ENCODE measurements at places on chromosomes 16 and 17.
A peak's percentile ranks its signal among the peaks of the same experiment; 100 is the strongest.

- DNase-seq: no peak
Observed at GRCh38 chr16:85848986-85849385, 49.5 kb downstream of the COX4I1 start.

DNA sequence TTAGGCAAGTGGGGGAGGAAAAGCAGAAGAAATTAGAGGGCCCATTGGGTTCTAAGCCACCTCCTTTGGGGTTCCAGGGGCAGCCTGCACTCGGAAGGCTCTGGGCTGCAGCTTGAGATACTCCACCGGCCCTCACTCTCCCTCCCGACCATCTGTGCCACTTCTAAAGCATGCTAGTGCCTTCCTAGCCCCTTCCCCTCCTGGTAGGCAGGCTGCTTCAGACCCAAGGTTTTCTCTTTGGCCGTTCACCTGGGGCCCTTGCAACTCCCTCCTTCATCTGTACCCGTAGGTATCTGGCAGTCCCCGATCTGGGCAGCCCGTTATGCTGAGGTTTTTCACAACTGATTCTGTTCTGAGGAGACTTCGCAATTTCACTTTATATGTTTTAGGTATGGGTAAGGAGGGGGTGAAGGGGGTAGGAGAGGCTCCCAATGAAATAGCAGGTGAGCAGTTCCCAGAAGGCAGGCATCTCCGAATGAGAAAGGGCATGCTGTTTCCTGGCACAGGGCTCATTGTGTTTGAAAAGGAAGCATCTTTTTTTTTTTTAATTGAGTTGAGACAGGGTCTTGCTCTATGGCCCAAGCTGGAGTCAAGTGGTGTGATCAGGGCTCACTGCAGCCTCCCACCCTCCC, 98.7 kb downstream of the RAB11FIP4 start:
- no peak for DNase-seq

GRCh38 chr17:42529061-42529460, 7.0 kb upstream of the NAGLU start:
- DNase-seq: no peak

GRCh38 chr16:67644038-67644437, 906 bp upstream of the CARMIL2 start:
- DNase-seq: no peak

- DNase-seq: no peak
Observed at GRCh38 chr17:44022246-44022645, 7.5 kb upstream of the TMEM101 start.

GRCh38 chr17:1192911-1193699, 13.3 kb upstream of the ABR start:
- DNase-seq: no peak

GRCh38 chr17:56310782-56311181, 157.5 kb downstream of the ANKFN1 start:
- no peak for DNase-seq

- no peak for DNase-seq
Observed at GRCh38 chr17:57924677-57925076, 30.5 kb downstream of the CUEDC1 start.

DNA sequence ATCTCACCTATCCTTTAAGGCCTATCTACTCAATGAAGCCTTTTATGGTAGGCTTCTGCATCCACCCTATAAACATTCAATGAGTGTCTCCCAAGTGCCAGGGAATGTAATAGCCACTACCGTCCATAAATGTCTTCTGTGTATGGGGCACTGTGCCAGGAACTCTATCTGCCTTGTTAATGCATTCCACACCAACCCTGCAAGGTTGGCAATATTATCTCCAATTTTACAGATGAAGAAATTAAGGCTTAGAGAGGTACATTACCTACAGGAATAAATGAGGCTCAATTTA, 20.0 kb downstream of the MAP3K14 start:
- no peak for DNase-seq

GRCh38 chr17:45425125-45425983, 7.3 kb downstream of the ARHGAP27 start:
- peak; percentile 50 for DNase-seq

DNA sequence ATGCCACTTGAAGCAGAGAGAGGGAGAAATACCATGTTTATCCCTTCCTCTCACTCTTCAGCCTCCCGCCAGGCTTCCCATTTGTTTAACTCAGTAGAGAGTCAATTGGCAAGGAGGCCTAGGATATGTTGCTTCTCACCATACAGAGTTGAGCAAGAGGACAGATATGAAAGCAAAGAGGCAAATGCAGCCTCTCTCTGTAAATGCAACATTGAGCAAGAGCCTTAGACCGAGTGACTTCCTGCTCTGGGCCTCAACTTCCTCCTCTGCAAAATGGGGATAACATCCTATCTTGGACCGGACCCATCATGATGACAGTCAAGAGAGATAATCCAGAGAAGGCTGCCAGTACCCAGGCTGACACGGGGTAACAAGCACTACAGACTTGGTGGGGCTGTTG, 36.8 kb downstream of the SOCS1 start:
- no peak for DNase-seq

- no peak for DNase-seq
Observed at GRCh38 chr17:39036009-39036408, 68.8 kb upstream of the FBXO47 start.

DNA sequence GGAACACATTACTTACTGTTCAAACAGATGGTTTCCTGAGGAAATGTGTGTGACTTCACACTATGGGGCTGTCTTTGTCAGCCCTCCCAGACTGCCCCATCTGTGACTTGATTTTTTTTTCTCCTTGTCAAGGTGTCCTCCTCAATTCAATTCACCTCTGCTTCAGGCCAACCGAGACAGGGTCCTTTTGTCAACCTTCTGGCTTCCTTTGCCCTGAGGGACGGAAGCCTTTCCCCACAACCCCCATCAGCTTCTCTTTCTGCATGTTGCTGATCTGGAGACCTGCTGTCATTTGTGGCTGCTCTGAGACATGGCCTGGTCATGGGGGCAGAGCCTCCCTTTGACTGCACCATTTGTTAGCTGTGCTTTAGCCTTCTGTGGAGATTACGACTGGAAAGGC, 21.3 kb upstream of the RGS9 start:
- DNase-seq: no peak

DNA sequence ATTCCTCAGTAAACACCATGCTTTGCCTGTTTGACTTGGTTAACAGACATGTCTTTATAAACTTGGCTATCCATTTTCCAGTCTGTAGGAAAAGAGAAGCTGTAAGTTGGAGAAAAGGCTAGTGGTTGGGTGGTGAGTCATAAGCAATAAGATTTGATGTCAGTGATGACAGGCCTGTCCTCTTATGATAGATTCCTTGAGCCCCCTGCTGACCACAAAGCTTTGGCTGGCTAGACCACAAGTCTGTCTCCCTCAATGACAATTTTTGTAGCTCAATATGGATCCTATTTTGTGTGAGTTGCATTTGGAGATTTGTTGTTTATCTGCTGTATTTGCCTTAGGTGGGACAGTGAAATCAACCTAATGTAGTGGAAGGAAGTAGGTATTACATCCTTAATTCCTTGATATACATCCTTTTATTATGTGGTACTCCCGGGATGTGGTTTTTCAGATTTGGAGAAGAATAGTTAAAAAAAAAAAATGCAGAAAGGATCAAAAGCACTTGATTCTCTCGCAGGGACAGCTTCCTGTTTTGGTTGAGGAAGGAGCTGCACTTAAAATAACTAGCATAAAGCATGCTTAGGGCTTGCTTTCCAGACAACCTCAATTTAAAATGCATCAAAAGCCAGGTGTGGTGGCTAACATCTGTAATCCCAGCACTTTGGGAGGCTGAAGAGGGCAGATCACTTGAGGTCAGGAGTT, 67.4 kb downstream of the SIAH1 start:
- peak; percentile 75 for DNase-seq

DNA sequence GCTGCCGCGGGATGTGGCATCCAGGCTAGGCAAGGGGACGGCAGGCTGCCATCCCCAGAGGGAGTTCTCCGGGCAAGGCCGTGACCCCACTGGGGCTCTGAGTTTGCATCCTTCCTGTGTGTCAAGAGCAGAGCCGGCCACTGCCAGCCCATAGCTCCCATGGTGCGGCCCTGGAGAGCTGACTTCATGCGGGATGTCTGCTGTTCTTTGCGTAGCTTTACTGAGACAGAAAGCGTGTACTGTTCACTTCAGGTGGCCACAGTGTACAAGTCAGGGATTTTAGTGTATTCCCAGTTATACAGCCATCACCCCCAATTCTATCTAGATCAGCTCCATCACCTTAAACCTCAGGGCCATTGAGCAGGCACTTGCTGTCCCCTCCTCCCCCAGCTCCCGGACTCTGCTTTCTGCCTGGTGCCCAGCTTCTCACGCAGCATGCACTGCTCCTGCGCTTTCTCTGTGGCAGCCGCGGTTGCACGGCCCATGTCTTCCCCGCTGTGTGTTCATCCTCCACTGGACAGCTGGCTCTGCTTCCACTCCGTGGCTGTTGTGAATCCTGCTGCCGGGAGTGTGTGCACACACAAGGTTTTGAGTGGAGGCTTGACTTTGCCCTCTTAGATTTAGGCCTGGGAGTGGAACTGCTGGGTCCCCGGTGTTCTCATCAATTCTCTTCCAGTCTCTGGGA, 71.2 kb downstream of the KLHDC4 start:
- no peak for DNase-seq

DNA sequence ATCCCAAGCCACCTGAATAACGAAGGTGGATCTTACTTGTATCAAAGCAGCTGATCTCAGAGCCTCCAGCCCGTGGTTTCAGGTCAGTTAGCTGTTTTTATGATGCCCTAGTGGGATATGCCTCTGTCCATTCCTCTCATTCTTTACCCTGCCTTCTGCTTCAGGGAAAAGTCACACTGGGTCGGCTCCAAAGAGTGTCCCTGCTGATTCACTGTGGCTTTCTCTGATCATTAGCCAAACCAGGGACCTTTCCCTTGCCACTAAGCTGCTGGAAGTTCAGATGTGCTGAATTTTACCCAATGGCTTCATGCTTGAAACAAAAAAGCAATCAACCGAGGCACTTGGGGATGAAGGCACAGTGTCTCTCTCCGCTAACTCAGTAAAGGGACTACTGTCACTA, 170.2 kb upstream of the SALL1 start:
- no peak for DNase-seq

DNA sequence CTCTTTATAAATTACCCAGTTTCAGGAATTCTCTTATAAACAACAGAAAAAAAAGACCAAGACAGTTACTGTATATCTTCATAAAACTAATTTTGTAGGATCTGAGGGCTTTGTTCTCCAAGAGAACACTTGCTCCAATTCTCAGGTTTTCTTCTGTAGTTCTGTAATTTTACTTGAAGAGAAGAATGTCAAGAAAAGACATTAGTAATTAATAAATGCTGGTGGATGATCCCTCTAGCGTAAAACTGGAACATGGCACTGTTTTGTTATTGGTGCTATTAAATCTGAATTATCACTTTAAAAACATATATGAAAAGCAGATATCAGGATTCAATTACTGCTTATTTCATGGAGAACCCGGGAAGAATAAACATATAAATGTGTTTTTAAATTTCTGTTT, 36.5 kb upstream of the CPHXL start:
- DNase-seq: no peak

- DNase-seq: no peak
Observed at GRCh38 chr16:23929856-23930255, 94.1 kb downstream of the PRKCB start.

- peak; percentile 77 for DNase-seq
Observed at GRCh38 chr17:18257982-18258355, 569 bp downstream of the FLII start.

GRCh38 chr16:12002447-12003006, 26.0 kb downstream of the SNX29 start:
- DNase-seq: peak; percentile 96

DNA sequence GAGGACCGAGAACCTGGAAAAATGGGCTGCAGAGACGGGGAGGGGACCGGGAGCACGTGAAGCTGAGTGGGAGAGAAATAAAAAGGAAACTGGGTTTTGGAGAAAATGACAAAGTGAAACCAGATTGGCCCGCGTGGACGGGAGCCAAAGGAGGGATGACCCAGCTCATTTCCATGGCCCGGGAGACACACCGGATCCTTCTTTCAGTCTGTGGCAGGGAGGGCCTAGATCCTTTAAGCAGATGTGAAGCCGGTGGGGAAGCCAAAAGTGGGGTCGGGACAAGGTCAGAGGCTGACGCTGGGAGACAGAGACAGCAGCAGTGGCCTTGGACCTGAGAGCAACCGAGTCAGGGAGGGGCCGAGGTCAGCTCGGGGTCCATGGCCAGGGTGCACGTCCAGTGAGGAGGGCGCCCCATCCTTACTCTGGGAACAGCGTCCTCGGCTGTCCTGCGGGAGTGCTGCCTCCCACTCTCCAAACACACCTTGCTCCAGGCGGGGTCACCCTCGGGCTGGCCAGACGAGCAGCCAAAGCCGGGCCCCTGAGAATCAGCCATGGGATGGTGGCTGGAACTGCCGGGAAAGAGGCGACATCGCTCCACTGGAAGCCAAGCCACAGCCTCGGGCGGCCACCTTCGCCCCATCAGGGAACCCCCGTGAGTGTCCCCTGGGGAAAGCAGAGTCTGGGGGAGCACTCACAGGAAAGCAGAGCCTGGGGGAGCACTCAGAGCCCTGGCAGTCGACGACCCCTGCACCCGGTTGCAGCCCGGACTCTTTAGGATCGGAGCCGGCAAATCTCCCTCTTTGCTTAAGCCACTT, 17.3 kb downstream of the CA5A start:
- peak; percentile 63 for DNase-seq

DNA sequence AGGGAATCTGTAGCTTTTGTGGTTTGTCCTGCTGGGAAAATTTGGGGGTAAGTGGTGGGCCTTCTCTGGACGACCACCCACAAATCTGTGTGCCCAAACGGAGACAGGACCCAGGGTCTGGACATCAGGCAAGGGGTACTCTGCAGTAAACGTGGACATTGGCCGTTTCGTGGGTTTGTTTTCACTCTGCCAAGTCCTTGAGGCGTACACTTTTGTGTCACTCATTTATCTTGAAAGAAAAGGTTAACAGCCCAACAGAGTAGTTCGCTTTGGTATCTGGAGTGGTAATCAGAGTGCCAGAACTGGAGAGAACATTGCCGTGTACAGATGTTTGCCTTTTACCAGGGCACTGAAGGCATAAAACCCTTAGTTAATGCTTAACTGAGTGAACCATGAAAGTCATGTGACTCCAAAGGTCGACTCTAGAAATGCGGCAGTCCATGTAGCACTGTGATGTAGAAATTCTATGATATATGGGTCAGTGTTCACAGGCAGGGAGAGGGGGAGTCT, 15.4 kb downstream of the NAA60 start:
- peak; percentile 34 for DNase-seq

DNA sequence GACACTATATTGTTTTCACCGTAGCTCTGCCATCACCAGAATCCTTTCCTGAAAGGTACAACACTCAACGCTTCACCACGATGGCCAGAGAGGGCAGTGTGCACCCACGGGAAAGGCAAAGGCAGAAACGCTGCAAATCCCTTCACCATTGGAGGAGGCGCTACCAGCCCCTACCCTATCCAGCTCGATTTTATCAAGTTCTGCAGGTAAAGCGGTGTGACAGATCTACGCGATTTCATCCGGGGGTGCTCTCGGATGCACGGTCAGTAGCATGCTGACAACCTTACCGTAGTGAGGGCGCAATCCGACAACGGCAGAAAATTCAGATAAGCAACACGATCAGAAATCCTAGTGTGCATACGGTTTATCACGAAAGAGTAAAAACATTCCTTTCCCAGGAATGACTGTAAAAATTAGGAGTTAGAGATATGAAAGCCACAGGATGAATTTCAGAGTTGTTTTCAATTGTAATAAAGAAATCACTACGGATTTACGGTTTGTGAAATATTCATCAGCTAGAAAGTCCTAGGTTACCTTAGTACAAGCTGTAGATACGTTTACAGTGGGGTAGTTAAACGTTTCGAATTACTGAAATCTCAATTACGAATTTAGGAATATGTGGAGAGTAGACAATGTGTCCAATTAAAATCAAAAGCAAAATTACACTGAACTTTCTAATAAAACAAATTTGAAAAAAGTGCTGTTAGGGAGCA, 1.8 kb downstream of the NETO2 start:
- peak; percentile 83 for DNase-seq

Data from fibroblast of mammary gland (primary cell).